ENCODE measurements at places on chromosomes 2 and 18. TPM values are rescaled to one million over a fixed set of nuclear protein-coding genes. Genes with fewer than 3 reads are reported as not detected.
A peak's percentile ranks its signal among the peaks of the same experiment; 100 is the strongest.

- no peak for DNase-seq
Measured at GRCh38 chr2:240507060-240507777, 50.6 kb downstream of the ANKMY1 start.

GRCh38 chr18:78891185-78891762 is 88.3 kb upstream of the SALL3 start:
- no peak for DNase-seq

DNA sequence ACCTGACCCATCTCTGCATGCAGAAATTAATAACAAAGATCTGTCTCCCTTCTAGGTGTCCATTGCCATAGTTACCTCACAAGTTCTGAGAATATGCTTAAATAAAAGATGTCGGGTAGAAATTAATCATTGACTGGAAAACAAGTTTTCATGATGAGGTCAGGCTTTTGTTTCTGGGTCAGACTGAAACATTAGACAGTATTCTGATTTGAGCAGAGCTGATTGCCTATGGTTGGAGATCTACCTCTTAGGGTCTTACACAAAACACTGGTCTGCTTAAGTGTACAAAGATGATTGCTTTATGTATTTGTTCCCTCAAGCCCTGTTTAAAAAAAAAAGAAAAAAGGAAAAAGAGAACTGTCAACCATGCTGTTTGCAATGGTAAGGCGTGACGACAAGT is 956.4 kb downstream of the CPS1 start:
- DNase-seq, result no peak

GRCh38 chr18:59485382-59485781 is 126.3 kb upstream of the LMAN1 start:
- DNase-seq, result no peak

- no peak for DNase-seq
Measured at GRCh38 chr2:37669446-37669845, 2.0 kb downstream of the CDC42EP3 start.

DNA sequence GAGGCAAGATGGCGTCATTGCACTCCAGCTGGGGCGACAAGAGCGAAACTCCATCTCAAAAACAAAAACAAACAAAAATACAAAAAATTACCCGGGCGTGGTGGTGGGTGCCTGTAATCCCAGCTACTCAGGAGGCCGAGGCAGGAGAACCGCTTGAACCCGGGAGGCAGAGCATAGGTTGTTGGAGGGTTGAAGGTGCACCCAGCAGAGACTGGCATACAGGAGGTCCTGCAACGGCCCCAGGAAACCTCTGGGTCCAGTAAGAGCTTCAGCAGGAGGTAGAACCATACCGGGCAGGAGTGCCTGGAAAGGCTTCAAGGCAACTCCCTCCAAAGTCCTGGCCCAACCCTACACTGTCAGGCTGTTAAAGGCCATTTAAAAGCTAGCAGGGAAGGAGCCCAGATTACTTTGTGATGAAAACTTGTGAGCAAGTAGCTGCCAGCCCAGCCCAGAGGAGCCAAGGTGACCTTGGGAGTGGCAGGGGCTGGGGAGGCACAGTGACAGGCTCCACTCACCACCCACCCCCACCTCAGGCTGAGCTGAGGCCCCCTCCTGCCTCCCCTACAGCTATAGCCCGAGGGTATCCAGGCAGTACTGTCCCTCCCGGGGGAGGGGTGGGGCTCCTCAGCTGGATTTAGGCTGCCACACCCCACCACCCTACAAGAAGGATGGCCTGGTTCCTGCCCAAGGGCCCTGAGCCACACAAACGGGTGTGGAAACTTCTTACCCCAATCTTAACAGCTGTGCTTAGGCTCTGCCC is 28.1 kb downstream of the TFCP2L1 start:
- DNase-seq, result no peak

DNA sequence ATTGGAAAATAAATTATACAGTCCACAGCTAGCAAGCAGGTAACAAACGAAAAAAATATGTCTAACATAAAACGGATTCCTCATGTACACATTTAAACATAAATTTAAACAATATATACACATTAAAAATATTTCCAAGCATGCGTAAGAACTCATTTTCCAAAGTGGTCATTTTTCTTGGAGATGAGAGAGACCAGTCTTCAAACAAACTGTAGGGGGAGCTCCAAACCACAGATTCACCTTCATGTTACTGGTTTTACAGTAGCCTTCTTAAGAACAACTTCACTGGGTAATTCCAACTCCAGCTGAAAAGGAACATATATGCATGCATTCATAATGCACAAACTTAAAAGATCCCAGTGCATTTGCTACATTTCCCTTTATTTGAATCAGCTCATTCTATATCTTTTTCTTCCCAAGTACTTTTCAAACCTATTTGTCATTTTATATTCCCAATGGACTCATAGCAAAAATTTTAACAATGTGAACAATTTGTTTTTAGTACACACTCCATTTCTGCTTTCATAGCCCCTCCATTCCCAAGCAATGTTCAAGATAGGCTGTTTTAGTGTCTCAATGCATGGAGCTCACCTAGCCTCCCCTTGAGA is 4.7 kb upstream of the STAMBP start:
- DNase-seq, result peak; percentile 81

DNA sequence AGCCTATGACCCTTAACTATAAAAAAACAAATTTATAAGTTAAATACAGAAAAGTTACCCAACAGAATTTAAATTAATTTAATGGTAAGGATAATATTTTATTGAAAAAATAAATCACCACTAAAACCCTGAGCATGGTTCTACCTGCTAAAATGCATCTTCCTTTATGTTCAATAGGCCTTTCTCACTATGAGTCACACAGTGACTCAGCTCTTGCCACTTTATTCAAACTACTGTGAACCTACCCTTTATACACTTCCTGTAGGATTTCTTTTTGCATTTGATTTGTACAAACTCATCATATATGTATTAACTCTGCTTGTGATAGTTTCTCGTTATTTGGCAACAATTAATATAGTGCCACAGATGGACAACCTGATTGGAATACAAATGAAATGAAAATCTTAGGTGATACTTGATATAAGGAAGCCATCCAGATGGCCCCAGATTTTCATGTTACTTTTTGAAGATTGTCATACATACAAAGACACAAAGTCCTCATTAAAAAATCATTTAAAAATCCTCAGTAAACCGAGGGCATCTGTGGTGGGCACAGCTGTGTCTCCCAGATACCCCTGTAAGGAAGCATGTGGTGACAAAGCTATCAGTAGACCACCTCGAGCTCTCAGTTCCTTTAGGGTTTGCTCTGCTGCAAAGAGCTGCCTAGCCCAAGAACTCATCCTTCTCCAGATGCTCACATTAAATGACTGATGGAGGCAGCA is 55.2 kb upstream of the COBLL1 start:
- peak; percentile 93 for DNase-seq

DNA sequence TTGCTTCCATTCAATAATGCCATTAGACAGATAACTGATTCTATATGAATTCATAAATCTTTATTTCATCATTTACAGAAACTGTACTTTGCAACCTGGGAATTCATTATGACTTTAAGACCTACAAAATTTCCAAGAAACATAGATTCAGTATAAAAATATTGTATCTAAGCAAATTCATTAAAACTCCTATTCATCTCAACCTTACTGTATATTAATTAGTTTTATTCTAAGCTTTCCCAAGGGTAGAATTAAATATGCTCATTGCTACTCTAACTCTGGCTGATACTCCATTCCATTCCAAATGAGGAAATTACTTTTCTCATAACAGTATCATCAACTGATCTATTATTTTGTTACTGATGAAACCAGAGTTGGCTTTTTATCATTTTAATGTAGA is 473.0 kb upstream of the LRRTM4 start:
- DNase-seq, result no peak

DNA sequence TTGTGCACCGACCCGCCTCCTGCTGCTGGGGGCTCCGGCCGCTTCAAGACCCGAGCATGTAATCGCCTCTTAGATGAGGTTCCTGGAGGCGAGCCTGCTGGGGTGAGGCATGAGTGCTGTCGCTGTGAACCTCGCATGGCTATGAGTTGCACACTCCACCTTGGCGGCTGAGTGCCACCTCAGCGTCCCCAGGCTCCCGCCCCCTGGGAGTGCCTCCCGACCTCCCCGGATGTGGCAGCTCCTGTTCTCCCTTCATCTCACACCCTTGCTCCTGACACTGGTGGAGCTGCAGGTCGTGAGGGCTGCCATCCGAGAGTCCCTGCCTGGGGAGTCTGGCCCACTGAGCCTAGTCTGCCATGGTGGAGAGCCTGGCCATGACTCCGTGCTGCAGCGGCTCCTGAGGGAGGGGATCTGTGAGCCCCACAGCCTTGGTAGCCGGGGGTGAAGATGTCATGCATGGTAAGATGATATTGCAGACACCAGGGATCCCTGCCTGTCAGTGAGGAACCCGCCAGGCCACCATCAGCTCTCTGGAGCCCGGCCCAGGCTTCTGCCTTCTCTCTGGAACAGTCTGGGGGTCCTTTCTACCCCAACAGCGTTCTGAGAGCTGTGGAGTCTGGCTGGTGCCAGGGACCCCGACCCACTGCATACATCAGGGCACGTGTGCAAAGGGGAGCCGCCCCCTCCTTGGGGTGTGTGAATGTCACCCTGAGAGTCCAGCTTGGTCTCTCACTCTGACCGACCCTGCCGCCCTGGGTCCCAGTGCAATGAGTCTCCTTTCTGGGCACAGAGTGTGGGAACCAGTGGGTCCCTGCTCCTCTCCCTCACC is 61.6 kb upstream of the HS6ST1 start:
- DNase-seq, result no peak

- peak; percentile 51 for DNase-seq
Measured at GRCh38 chr2:57906152-57906732, 140.4 kb upstream of the VRK2 start.

DNA sequence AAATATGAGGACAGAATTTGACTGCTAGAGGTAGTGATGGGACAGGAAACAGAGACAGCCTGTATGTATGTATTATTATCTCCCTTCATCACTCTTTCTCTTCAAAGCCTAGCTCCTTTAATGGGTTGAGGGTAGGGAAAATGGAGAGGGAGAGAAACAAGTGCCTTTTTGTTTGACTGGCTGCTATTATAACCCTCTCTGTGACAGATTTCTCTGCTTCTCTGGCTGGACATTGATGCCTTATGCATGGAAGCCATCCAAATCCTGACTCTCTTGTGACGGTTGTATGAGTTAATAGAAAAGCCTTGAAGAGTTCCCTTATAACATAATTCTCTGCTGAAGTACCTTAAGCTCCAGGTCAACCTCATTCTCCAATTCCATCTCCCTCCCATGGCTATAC is 118.5 kb upstream of the COL5A2 start:
- DNase-seq, result no peak

GRCh38 chr18:23719634-23720201 is 30.5 kb downstream of the LAMA3 start:
- DNase-seq, result peak; percentile 97

GRCh38 chr18:9066358-9066757 is 36.1 kb upstream of the NDUFV2 start:
- no peak for DNase-seq

GRCh38 chr2:160241251-160242137 is 41.4 kb upstream of the ITGB6 start:
- DNase-seq, result peak; percentile 93

DNA sequence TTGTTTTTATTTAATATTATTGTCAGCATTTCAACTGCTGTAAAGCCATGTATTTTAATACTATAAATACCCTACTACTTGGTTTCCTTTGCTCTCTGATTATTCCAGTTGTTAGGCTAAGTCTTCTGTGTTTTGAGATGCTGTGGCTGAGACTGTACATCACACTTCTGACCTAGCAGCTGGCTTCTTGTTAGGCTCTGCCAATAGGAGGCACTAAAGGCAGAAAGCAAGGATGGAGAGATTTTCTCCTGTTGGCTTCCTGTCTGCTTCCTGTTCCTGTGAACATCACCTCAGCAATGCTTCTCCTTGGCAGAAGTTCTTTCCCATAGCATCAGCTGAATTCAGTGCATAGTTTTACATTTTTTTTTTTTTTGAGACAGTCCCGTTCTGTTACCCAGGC is 68.3 kb upstream of the YPEL5 start:
- DNase-seq, result no peak

GRCh38 chr2:63850649-63851048 is 9.0 kb downstream of the UGP2 start:
- DNase-seq, result no peak

- DNase-seq, result no peak
Measured at GRCh38 chr2:61926531-61927477, 21.3 kb downstream of the COMMD1 start.

GRCh38 chr2:74696829-74697228 is 42.8 kb downstream of the SEMA4F start:
- DNase-seq, result peak; percentile 70

DNA sequence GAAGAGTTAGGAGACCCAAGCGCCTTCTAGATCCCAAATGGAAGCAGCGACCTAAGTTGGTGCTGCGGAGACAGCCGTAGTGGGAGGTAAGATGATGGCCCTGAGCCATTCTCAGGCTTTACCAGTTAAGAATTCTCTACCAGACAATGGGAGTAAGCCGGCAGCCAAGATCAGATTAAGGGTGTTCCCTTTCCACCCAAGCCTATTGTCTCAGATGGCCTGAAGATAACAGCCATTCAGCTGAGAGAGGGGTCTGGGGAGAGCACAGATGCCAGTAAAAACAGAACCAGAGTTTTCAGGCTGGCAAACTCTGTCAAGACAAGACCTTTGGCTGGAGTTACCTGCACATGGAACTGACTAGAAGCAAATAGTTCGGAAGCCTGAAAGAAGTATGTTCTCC is 191.7 kb upstream of the HAAO start:
- DNase-seq, result no peak

DNA sequence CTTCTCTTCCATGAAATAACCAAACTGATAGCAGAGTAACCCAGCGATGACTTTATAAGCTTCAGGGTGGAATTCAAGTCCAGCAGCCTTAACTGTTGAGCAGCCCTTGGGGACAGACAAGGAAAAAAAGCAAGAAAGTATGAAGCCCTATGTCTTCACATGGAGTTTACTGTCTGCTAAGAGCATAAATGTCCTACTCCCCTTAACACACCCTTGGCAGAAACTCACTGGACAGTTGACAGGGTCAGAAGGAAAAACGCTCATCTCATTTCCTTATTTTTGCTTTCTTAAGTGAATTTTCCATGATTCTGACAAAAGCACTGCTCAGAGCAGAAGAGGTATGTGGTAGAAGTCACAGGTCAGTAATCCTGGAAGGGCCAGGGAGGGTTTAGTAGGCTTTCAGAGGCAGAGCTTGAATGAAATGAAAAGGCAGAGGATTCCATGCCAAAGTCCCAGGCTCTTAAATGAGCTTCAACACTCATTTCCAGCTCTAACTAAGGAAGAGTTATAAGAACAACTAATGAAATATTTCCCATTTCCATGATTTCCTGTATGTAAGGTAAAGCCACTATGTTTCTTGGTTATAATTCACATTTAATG is 683.3 kb upstream of the KLHL29 start:
- no peak for DNase-seq

- no peak for DNase-seq
Measured at GRCh38 chr2:121142452-121142851, 142.6 kb downstream of the TFCP2L1 start.

- DNase-seq, result peak; percentile 90
Measured at GRCh38 chr2:209411718-209412117, 12.1 kb upstream of the MAP2 start.

SKOR2 gene
- total RNA-seq, result not detected

TSGA10 gene
- total RNA-seq, result 8.4 TPM

WNT6 gene
- total RNA-seq, result not detected

SPATA3 gene
- total RNA-seq, result not detected

HOXD4 gene
- not detected for total RNA-seq

IL1F10 gene
- not detected for total RNA-seq
